ENCODE measurements at places on chromosomes 5 and 9.

GRCh38 chr9:36623280-36623679 lies 50.6 kb downstream of the MELK start:
- DNase-seq, result no peak

GRCh38 chr5:116626945-116627679 lies 52.5 kb upstream of the SEMA6A start:
- DNase-seq, result no peak

- DNase-seq, result no peak
Observed at GRCh38 chr5:150353032-150353675, 4.3 kb upstream of the TCOF1 start.

DNA sequence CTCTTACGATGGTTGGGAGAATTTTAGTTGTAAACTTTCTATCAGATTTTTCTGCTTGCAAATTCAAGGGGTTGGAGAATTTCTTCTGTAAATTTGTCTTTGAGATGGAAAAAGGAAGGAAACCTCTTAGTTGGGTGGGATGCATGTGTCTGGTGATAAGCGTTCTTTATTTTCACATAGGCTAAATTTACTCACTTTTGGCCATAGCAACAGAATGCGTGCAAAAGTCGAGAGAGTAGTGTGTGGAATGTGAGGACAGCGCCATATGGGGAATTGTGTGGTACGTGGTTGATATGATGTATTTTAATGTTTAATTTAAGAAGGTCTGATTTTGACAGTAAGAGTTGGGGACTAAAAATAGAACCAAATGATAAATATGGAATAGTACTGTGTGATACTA lies 282.2 kb downstream of the TAF11L14 start:
- DNase-seq, result no peak

DNA sequence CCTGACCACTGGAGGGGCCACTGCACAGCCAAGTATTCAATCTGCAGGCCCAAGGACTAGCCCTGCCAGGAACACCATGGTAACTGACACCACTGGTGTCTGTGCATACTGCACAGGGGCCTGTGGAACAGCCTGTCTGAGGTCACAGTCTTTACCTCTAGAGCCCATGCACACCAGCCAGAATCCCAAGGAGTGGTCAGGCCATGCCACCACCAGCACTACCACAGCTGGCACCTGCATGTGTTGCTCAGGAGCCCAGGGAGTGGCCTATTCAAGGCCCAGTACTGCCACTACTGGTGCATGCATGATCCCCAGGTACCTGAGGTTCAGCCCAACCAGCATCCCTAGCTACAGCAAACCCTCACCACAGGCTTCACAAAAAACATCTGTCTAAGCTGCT lies 546.0 kb upstream of the RGMB start:
- DNase-seq, result no peak

DNA sequence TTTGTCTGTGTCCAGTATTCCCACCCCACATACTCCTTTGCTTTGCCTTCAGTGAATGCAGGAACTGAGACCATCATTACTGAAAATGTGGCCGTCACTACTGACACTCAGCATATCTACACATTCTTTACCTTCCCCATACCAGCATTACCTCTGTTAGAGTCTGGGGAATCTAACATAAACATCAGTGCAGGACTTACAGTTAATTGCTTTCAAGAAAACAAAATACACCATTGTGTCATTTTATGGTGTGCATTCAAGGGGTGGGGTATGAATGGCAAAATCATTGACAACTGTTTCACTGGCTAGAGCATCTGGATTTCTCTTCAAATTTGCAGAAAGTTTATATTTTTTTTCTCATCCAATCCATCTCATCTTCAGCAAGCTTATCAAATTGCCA lies 731.4 kb upstream of the RIOK2 start:
- DNase-seq, result no peak

DNA sequence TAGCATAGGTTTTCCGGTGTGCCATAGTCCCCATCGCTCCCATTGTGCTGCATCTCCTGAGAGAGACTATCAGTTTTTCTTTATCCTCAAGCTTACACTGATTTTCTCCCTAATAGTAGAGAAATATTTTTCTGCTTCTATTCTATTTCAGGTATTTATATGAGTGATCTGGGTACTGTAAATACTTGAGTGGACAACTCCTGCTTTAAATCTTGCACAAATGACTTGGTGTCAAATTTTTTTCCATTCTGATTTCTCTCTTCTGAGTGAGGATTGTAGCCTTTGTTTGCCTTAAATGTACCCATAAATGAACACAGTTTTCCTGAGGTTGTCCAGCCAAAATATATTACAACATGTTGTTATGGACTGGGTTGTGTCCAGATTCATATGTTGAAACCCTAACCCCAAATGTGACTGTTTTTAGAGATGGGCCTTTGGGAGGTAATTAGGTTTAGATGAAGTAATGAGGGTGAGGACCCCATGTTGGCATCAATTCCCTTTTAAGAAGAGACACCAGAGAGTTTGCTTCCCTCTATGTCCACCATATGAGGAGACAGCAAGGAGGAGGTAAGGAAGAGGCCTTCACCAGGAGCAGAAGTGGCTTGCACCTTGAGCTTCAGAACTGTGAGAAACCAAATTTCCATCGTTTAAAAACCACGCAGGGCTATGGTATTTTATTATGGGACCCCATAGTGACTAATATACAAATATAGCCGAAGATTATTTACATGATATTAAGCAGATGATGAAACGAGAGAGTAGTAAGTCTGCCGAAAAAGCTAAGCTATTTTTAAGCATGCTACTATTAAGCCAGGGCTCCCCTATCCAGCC lies 336.4 kb upstream of the MPDZ start:
- no peak for DNase-seq

DNA sequence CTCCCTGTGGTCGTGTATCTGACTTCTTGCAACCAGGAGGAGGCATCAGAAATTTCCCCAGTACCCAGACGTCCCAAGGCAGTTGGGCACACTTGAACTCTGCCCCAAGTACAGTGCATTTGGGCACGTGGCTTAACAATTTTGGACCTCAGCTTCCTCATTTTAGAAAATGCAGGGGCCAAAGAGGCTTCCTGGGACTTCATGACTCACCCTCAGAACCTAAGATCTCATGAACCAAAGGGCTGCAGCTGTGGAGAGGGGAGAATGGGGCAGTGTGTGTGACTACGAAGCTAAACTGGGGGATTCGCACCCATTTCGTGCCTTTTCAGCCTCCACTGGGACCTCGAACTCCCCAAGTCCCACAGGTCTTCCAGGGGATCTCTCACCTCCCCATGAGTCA lies 59.2 kb downstream of the SYK start:
- peak; percentile 5 for DNase-seq

- DNase-seq, result no peak
Observed at GRCh38 chr9:7607421-7607820, 192.2 kb downstream of the DMAC1 start.

GRCh38 chr5:18117968-18118367 lies 483.7 kb downstream of the TAF11L14 start:
- DNase-seq, result no peak

GRCh38 chr5:95114305-95114704 lies 170.6 kb downstream of the MCTP1 start:
- DNase-seq, result no peak

DNA sequence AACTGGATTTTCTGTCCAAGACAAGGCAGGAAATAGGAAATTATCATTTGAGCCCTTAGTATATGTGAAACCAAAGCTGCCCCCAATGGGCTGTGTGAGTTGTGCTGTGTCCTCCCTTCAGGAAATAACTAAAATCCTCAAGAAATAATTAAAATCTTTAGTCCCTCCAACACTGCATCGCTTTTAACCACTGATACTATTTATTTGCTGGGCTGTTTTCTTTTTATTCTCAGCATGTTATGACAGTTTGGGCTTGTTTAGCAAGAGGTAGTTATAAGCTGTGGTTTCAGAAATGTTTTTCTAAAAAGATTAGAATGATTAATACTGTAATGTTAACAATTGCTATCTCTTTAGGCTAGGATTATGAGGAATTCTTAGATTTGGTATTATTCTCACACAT lies 187.0 kb upstream of the KCNN2 start:
- DNase-seq, result no peak

DNA sequence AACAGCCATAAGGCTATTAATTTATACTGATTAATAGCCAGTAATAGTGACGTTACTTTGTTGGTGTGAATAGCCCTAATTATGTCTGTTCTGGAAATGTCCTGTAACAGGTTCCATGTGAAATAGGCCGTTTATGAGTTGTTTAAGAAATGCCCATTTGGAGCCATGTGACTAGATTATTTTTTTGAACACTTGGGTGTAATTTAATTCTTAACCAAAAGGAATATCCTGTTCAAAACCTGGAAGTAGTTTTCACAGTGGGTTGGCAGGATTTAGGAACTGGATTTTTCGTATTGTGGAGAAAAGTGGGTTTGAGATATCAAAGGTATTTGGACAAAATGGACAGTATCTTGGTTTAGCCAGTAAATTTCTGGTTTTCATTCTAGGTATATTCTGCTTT lies 1.3 kb downstream of the TENT2 start:
- no peak for DNase-seq

DNA sequence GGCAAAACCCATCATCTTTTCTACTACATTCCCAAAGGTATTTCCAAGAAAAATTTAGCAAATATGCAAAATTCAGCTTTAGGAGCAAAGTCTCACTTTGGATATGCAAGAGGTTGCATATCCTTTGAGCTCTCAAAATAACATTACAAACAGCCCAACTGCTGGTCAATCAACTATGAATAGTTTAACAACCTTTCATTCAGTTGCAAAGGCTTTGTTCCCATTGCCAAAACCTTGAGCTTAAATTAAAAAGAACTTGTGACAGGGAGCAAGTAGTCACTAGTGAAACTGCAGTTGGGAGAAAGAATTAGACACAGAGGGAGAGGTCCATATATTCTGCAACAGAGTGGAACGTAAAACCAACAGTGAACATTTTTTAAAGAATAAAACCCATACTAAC lies 8.8 kb downstream of the ZNF608 start:
- DNase-seq, result no peak

- DNase-seq, result no peak
Observed at GRCh38 chr5:80871541-80871961, 88.6 kb upstream of the RASGRF2 start.

DNA sequence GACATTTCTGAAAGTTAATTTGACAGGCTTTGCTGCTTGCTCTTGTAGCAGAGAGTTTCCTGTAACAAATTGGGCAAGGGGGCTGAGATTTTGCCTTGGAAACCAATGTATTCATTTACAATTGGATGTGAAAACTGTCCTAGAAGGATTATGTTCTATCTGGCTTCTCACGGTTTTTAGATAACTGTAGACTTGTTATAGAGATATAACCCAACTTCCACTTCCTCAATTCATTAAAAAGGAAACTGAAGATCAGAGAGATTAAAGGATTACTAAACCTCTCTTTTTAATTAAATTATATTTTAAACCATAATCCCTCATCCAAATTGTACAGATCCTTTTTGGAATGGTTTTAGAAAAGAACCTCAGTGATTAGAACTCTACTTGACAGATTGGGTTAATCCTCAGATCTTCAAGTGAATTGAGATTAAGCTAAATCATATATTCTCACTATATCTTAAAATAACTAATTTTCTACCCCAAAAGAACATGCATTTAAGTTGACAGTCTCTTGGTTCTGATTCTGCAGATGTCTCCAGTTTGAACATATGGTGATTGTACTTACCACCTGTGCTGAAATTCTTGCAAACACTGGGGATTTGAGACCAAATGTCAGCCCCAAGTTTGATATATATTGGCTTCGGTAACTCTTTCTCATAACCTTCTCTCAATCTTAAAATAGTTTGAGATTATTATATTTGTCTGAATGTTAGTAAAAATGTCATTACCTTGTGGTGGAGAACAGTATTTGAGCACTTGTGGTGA lies 130.1 kb upstream of the C9orf72 start:
- no peak for DNase-seq

GRCh38 chr9:109319626-109320241 lies 1.1 kb downstream of the EPB41L4B start:
- DNase-seq, result no peak

- DNase-seq, result no peak
Observed at GRCh38 chr9:128115187-128116103, 12.1 kb downstream of the PTGES2 start.

GRCh38 chr5:72618708-72619107 lies 111.5 kb upstream of the ZNF366 start:
- no peak for DNase-seq

- DNase-seq, result no peak
Observed at GRCh38 chr9:134474055-134474370, 147.8 kb downstream of the RXRA start.

DNA sequence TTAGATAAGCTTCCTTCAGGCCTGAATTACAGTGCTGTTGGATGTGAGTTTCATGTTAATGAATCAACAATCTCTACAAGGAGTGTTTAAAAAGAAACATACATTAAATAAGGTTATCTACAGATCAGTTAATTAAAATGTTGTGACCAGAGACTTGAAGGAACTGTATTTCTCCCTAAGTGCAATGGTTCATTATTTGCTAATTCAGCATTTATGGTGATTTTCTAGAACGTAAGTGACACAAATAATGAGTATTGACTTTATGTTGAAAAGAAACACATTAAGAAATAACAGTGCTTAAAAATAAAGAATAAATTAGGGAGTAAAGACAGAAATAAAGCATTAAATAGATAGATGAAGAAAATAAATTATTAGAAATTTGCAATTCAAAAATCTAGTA lies 74.5 kb downstream of the ADAMTSL1 start:
- DNase-seq, result no peak

GRCh38 chr9:98144076-98144475 lies 25.1 kb upstream of the TRIM14 start:
- no peak for DNase-seq

DNA sequence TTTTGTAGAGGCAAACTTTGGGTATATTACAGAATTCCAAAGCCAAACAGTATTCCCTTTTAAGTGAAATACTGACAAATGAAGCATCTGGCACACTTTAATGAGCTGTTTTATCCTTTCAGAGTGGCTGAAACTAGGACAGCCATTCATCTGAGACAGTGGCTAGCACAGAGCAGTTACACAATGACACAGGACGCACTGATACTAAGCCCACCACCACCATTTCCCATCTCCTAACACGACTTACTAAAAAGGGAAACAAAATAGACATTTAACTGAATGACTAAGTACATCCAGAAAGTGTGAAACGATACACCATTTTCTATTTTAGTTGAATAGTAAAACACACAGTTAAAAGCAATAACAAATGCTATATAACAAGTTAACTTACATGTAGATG lies 120.4 kb upstream of the RETREG1 start:
- peak; percentile 60 for DNase-seq

DNA sequence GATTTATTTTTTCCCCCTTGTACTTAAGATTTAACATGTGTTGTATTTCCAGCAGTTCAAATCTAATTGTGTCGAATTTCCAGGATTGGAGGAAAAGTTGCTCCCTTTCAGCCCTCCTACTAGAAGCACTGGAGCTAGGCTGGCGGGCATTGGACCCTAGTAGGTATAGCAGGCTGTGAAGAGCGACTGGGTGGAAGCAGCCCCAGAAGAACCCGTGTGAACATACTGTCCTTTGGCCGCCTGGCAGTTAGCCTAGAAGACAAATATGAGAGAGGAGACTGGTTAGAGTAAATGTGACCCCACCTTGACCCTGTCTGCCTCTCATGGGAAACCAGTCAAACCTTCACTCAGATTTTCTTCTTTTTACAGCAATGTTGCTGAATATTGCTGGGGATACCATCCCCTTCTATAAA lies 13.9 kb downstream of the ALDOB start:
- no peak for DNase-seq
